ENCODE measurements at places on chromosomes 2 and 18.

- no peak for DNase-seq
Observed at GRCh38 chr2:28276076-28276618, 116.5 kb upstream of the FOSL2 start.

GRCh38 chr2:66555091-66555490 lies 120.2 kb downstream of the MEIS1 start:
- no peak for DNase-seq

- DNase-seq, result no peak
Observed at GRCh38 chr2:123438251-123438650, 586.8 kb upstream of the CNTNAP5 start.

- no peak for DNase-seq
Observed at GRCh38 chr2:143891879-143892308, 628.0 kb downstream of the ZEB2 start.

DNA sequence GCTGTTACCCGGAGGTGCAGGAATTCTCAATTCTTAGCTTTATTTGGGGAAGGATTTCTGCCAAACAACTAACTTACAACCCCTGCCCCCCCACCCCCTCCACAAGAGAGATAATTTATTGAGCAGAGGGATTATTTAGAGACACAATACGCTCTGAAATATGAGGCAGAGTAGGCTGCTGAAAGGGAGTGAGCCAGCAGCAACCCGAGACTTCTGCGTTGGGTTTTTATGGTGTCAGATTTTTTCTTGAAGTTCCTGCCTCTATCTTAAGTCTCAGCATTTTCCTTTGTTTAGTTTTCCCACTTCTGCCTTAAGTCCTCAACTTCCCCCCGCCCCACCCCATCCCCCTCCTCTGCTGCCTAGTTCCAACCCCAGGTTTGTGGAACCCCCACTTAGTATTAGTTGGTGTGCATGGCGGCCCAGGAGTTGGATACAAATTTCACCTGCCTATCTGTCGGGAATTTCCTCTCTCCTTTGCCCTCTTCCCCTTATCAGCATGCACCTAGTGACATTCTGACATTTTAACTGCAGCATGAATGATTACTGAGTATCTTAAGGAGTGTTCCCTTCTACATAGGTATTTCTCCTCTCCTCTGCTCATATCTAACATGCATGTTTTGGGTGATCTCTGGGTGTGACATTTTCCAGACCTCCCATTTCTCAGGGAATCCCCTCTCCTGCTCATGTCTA lies 1635.9 kb upstream of the LRRTM1 start:
- no peak for DNase-seq

DNA sequence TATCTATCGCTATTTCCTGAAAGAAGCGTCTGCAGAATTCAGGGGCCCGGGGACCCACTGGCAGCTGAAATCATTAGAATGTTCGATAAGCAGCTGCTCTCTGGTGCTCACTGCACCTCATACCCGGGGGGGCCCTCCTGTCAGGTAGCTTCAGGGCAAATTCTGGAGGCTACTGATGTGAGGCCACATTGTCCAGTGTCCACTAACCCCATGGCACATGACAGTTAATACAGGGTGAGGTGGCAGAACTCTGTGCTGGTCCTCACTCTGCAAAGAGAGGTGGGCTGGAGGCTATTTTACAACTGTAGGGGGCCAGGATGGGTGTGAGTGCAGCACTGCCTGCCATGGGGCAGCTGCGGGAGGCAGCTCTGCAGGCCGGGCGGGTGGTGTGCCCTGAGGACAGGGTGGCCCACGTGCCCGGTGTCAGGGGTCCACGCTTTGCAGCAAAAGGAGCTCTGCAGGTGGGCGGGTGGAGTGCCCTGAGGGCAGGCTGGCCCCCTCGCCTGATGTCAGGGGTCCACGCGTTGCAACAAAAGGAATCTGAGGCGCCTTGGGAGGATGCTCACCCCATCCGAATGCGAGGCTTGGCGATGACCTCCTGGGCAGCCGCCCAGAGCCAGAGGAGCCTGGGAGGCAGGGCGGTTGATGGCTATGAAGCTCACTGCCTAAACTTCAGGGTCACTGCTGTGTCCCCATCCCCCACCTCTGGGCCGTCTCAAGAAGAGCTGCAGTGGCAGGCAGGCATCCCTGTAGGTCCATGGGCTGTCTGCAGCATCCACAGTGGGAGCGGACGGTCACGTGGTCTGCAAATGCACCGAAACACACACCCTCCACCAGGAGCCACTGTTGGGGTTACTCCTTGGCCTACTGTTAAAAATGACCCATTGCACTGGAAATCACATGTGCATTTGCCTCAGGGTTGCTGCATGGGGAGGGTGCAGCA lies 207.0 kb upstream of the SALL3 start:
- DNase-seq, result no peak

- DNase-seq, result no peak
Observed at GRCh38 chr2:96832754-96833507, 10.9 kb downstream of the ANKRD23 start.
